ENCODE measurements at places on chromosomes 11 and 22. TPM values are rescaled to one million over a fixed set of nuclear protein-coding genes. Genes with fewer than 3 reads are reported as not detected.

The CRACR2B gene
- 2.7 TPM for total RNA-seq

The E2F8 gene
- total RNA-seq: 11.5 TPM

The SYT13 gene
- 1.7 TPM for total RNA-seq

The LUZP2 gene
- 0.28 TPM for total RNA-seq

The SYTL2 gene
- 7.3 TPM for total RNA-seq

The IGF2 gene
- 20.1 TPM for total RNA-seq

The APLNR gene
- total RNA-seq: 3.9 TPM

The IL18 gene
- total RNA-seq: not detected

The SLC1A2 gene
- total RNA-seq: 2.4 TPM

The APOA5 gene
- total RNA-seq: not detected

DNA sequence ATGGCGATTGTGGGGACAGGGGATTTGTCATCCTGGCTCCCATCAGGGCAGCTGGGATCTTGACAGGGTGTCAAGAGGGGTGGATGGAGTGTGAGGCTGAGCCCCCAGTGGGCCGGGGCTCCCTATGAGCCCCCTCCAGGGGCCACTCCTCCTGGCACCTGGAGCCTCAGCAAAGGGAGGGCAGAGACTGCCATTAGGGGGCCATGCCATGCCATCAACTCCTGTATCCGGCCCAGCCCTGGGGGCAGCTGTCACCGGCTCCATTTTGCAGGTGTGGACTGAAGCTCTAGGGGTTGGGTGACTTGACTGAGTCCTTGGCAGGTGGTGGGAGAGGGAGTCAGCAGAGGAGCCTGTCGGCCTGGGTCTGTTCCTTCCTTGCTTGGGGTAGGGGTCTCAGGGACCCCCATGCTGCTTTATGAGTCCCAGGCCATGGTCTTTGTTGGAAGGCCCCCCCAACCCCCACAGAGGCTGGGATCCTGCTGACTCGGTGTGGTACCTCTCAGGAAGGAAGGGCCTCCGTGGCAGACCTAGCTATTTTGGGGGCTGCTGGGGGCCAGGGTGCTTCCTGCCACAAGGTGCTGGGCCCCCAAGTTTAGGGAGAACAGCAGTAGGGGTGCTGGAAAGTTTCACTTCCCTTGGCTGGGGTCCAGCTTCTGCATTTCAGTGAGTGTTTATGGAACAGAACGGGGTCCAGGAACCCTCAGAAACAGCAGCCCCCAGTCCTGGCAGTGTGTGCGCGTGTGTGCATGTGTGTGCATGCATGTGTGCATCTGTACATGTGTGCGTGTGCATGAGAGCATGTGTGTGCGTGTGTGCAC is 1.5 kb downstream of the ACY3 start:
- DNase-seq: no peak

DNA sequence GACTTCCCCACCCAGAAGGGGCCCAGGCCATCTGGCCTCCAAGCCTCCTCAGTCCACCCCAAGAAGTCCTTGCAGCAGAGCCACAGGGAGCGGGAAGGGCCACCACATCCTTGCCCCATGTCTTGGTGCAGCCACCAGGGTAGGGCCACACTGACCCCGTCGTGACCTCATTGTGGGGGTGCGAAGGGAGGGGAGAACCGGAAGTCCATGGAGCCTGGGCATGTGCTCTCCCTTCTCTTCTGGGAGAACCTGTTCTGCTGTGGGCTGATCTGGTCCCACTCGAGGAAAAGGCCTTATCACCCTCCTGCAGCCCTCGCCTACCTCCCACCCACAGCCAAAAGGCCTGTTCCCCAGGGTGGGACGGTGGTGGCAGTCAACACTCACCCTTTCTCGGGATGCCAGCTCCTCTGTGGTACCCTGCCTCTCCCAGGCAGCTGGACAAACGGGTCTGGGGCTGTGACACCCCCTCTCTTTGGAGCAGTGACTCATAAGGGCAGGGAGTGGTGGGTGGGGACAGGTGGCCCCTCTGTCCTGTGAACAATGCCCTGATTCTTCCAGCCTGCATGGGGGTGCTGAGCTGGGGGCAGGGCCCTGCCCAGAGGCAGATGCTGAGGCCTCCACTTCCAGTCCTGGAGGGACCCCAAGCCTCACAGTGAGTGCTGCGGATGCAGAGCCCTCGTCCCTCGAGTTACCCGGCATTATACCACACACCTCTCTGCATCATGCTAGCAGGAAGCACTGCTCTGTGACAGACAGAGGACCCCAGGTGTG is 14.6 kb upstream of the CTSD start:
- no peak for DNase-seq

- DNase-seq: no peak
Observed at GRCh38 chr11:23797624-23798419, 699.0 kb upstream of the LUZP2 start.

DNA sequence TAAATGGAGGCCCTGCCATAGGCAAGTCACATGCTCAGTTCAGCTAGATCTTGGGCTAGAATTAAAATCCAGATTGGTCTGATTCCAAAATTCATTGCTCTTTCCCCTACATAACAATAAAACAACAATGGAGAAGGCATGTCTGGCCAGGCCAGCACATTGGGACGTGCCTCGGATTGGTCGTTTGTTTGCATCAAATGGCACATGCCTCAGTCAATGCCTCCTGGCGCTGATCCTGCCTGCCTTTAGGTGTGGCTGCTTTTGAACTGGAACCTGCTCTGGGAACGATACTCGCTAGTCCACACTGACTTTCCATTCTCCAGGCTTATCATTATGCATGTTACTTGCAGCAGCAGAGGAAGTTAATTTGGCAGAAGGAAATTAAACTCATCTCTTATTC is 322.1 kb downstream of the NELL1 start:
- no peak for DNase-seq

- DNase-seq: no peak
Observed at GRCh38 chr11:77062924-77063323, 3.8 kb upstream of the CAPN5 start.

GRCh38 chr11:117478926-117479325 is 151.3 kb downstream of the CEP164 start:
- DNase-seq: no peak

GRCh38 chr11:57294225-57295131 is 30.3 kb downstream of the TNKS1BP1 start:
- DNase-seq: no peak

GRCh38 chr11:31830406-31830805 is 19.3 kb upstream of the PAX6 start:
- no peak for DNase-seq

- peak; percentile 43 for DNase-seq
Observed at GRCh38 chr11:126282736-126283591, at the start of gene TIRAP. TIRAP (plus strand) TSS chr11:126283093; CDS start chr11:126290895, 7,802 bp downstream.

- peak; percentile 46 for DNase-seq
Observed at GRCh38 chr11:30016588-30017363, at the start of gene KCNA4. KCNA4 (minus strand) TSS chr11:30017030; CDS start chr11:30012678, 4,352 bp downstream.

DNA sequence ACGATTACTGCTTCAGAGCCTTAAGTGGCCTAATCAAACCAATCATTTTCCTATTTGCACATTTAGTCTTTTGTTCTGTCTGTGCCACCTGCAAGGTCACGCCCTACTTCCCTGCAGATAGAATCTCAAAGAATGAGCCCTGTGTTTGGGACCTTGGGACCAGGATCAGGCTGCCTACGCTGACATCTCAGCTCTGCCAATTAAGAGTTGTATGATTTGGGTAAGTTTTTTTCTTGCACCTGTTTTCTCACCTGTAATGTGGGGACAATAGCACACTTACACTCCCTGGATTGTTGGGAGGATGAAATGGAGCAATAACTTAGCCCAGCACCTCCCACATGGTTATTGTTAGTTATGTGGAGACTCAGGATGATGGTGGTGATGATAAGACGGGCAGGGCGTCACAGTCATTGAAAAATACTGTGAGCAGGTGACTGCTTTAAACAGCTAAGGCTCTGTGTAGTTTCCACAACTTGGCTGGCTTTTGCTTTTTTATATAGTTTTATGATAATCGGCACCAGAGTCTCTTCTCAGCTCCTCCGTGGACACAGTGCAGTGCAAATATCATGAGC is 155.0 kb downstream of the ADAMTS15 start:
- no peak for DNase-seq

GRCh38 chr22:36986242-36986821 is 32.9 kb downstream of the TST start:
- DNase-seq: peak; percentile 31

- DNase-seq: no peak
Observed at GRCh38 chr11:88146106-88146505, 29.1 kb downstream of the RAB38 start.

GRCh38 chr22:36856121-36856791 is 4.5 kb upstream of the NCF4 start:
- DNase-seq: peak; percentile 100

GRCh38 chr22:46739094-46739870 is 1.2 kb upstream of the CERK start:
- no peak for DNase-seq

DNA sequence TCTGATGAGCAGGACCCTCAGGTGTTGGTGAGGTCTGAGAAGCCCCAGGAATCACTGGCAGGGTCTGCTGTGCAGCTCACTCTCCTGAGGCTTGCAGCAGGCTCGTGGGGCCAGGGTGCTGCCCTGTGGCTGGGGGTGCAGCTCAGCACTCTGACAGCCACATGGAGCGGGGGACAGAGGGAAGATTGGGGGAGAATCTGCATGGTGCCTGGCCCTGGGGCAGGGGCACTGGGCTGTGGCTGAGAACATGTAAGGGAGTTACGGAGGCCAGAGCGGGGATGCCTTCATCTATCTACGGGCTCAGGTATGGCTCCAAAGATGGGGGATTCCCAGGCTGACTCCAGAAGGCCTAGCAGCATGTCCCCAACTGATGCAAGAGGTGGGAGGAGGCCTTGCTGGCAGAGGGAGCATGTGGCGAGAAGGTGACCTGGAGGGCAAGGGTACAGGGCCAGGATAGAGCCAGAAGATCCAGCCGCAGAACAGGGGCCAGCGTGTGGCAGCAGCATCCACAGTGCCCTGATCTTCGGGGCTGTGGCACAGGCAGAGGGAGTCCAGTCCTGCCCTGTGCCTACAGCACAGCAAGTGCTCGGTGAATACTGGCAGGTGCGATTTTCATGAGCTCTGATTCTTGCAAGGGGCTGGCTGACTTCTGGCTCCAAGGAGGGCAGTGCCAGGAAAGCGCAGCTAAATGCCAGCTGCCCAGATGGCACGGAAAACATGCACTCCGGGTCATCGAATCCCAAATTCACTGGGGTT is 184.7 kb downstream of the CTTN start:
- no peak for DNase-seq

GRCh38 chr22:44505796-44506354 is 7.8 kb upstream of the RTL6 start:
- DNase-seq: no peak

DNA sequence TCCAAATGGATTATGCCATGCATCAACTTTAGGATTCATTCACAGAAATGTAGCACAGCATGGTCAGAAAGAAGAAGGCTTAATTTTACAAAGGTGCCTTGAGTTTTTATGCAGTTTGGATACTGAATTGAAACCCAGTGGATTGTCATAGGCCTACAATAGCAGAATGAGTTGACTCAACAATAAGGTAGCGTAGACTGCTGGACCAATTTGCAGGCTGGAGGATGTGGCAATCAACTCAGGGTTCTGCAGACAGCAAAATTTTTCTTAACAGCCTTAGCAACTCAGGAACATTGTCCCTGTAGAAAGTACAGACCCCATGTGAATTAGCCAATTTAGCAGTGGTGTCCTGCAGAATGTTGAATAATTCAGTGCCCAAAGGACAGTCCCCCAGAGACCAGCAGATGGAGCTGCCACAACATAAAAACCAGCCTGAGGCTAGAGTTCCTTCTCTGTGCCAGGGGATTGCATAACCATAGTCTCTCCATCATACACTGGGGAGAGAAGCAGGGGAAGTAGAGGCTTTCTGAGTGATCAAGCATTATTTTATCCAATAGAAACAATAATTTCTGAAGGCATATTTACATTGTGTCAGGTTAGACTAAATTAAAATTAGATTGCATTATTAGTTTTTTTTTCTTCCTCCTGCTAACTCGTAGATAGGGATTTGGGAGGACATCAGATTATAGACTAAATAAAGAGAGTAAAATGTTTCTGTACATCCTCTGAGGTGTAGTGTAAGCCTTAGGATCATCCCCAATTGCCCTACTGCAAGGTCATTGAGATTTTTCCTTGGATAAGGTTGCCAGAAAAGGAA is 20.3 kb upstream of the MRPL17 start:
- peak; percentile 30 for DNase-seq
